ENCODE measurements at places on chromosomes 4 and X.

DNA sequence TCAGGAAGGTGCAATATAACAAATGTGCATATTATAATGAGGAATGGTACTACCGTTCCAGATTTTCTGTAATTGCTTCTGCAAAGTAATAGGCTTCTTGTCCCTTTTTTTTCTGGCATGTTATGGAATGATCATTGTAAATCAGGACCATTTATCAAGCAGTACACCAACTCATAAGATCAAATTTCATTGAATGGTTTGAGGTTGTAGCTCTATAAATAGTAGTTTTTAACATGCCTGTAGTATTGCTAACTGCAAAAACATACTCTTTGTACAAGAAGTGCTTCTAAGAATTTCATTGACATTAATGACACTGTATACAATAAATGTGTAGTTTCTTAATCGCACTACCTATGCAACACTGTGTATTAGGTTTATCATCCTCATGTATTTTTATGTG is 12.6 kb downstream of the IBSP start:
- no peak for DNase-seq

- DNase-seq, result no peak
Observed at GRCh38 chrX:95076449-95076848, 1402.4 kb downstream of the FAM133A start.

- DNase-seq, result no peak
Observed at GRCh38 chr4:152940461-152940860, 4.3 kb downstream of the FHDC1 start.

GRCh38 chr4:108008721-108009120 is 19.0 kb downstream of the HADH start:
- no peak for DNase-seq

- no peak for DNase-seq
Observed at GRCh38 chr4:42488114-42488513, 90.8 kb downstream of the SHISA3 start.

DNA sequence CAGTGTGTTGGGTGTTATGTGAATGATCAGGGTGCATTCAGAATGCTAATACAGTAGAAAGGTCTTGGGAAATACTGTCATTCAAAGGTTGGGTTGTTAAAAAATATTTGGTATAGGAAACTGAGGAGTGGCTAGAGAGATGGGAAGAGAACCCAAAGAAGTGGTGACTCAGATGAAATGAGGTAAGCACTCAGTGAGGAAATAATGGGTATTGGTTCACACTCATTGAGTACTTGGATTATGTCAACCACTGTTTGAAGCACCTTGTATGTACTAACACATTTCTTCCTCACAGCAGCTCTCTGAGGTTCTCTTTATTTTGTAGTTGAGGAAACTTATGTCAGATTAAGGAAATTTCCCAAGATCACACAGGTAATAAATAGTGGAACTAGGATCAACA is 40.8 kb upstream of the NUDT6 start:
- DNase-seq, result no peak

- DNase-seq, result no peak
Observed at GRCh38 chr4:101286663-101287062, 60.7 kb downstream of the PPP3CA start.

GRCh38 chrX:24201216-24201615 is 51.7 kb downstream of the ZFX start:
- DNase-seq, result no peak

DNA sequence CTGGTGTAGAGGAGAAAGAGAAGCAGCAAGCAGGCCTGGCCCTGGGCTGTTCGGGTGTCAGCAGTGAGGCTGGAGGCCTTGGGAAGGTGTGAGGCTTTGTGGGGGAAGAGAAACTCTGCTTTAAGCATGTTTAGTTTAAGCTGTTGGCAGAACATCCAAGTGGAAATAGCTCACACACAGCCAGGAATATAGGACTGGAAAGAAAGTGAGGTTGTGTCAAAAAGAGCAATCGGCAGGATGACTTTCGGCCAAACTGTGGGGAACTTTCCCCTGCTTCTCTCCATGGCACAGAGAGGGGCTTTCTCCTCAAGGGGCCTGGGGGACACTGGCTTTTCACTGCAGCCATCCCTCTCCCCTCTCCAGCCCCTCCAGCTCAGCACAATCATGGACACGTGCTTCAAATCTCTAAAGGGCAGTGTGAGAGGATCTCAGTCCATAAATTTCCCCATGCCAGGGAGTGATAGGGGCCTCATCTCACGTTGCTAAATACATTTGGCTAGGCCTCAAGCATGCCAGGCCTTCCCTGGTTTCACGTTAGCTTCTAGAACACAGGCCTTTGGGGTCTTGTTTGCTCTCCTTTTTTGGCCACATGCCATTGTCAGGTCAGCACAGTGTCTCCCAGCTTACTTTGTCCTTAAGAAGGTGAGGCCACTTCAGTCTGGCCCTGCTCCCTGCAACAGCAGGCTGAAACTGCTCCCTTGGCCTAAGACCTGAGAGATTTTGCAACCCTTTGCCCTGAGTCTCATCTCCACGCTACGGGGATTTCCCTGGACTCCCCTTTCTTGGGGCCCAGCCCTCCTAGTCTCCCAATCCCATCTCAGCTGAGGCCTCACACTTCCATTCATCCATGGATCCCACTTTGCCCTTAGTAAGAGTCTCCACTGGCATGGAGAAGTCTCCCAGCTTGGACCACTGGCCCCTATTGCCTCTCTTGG is 8.3 kb upstream of the CITED1 start:
- no peak for DNase-seq

- DNase-seq, result no peak
Observed at GRCh38 chrX:150847088-150847487, 51.4 kb downstream of the CD99L2 start.

DNA sequence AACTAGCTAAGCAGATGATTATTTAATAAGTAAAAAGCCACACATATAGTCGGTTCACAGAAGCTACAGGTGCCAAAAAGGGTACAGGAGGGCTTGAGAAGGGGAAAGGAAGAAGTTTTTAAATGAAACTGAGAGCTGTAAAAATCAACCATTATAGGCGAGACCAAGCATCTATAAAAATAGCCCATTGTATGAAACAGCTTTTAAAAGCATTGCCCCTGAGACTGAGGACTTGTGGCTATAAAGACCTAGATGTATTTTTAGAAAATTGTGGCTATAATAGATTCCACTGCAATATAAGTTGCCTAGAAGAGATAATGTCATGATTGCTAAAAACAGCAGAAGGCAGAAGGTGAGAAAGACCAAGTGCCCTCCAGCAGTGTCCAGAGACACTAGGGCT is 15.0 kb upstream of the TTC29 start:
- no peak for DNase-seq

- no peak for DNase-seq
Observed at GRCh38 chrX:38807873-38808272, 6.6 kb downstream of the MID1IP1 start.

- DNase-seq, result no peak
Observed at GRCh38 chr4:84782517-84782916, 184.0 kb downstream of the WDFY3 start.
